Cortex of kidney (tissue), 1 donor: ENCODE measurements at places on chromosomes 2 and 18.

- DNase-seq = no peak
Measured at GRCh38 chr18:24055878-24056277, 41.3 kb downstream of the TTC39C start.

DNA sequence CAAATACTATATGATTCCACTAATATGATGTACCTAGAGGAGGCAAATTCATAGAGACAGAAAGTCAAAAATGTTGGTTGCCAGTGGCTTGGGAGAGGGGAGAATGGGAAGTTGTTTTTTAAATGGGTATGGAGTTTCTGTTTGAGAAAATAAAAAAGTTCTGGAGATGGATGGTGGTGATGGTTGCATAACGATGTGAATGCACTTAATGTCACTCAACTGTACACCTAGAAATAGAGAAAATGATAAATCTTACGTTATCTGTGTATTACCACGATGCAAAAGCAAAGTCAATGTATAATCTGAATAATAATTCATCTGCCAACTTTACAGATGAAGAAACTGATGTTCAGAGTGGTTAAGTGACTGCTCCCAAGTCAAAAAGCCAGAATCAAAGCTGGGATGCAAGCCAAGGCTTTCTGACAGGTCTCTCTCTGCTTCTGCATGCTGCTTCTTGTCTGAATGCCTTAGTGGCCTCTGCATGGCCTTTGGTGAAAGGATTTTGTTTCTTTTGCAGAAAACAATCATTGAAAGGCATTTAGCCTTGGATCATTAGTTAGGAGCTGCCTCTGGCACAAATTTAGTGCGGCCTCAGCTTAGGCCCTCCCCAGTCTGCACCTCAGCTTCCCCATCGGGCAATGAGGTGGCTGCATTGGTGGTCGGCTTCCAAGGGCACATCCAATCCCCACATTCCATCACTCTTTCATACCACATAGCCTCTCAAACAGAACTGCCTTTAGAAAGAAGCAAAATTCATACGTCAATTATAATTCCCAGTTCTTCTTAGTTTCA lies 46.5 kb upstream of the MYCN start:
- DNase-seq = no peak

GRCh38 chr2:11889101-11889850 lies 142.8 kb downstream of the LPIN1 start:
- no peak for DNase-seq

GRCh38 chr2:46915281-46915810 lies at the start of gene MCFD2:
MCFD2 (minus strand) TSS chr2:46915806; CDS start chr2:46909171, 6,635 bp downstream.
- DNase-seq = peak; percentile 21

- DNase-seq = no peak
Measured at GRCh38 chr18:45871431-45872084, 46.1 kb downstream of the SIGLEC15 start.

- DNase-seq = no peak
Measured at GRCh38 chr2:72754628-72755320, 71.1 kb downstream of the EXOC6B start.

DNA sequence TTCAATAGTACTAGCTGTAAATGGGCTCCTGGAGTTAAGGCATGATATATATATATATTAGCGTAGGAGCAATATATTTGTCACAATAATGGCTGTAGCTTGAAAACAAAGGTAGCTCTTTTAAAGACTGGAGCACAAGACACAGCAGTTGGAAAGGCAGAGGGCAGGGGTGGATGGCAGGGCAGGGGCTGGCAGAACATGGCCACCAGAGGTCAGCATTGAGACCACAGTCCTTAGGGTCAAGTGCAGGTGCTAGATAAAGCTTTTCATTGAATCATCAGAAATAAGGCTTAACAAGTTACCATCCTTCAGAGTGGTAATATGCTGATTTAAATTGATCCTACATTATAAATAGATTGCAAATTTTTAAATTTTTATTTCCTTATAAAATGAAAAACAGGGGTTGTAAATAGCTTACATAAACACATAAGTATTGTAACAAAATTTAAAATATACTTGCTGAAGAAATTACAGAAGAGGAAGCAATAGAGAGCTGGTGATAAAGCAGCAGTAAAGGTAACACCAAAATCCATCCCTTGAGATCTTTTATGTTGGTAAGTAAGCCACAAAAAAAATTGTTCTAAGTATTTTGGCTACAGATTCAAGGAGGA lies 161.2 kb upstream of the PIEZO2 start:
- DNase-seq = no peak

DNA sequence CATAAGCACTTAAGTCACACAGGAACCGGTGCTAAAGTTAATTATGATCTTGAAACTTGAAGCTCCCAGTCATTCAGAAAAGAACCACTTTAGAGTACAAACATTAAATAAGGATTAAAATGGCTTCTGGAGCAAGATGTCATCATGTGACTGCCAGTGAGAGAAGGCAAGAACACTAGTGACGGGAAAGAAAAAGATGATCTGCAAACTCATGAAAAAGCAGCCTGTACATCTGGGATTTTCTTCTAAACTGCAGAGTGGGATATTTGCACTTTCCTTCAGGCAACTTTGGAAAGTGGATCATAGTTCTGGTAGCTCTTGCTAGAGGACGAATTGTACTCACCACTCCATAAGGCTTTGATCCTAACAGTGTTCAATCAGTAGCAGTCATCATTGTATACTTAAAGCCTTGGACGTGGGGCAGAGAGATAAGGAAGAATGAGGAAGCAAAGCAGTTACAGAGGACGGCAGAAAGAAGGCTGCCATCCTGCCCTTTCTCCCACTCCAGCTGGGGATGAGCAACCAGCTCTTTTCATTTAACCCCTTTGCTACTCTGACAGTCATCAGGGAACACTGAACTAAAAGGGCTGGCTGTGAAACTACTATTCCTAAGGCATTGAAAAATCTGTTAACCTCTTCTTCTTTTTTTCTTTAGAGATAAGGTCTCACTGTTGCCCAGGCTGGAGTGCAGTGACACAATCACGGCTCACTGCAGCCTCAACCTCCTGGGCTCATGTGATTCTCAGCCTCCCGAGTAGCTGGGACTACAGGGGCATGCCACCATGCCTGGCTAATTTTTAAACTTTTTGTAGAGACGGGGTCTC lies 18.1 kb downstream of the ABHD3 start:
- no peak for DNase-seq

DNA sequence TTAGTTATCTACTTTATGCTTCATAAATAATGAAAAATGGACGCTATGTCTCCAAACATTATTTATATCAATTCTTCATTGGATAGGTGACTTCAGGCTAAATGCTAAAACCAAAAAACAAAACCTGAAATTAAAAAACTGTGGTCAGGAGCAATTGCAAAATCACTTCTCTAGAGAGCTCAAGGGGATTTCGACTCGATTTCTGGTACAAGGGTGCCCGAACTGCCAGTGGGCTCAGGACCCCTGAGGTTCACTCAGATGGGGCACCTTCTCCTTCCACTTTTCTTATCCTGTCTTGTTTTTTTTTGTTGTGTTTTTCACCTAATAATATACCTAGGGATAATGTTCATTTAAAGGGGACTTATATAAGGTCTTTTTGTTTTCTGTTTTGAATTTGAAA lies 65.8 kb upstream of the CELF4 start:
- DNase-seq = no peak

DNA sequence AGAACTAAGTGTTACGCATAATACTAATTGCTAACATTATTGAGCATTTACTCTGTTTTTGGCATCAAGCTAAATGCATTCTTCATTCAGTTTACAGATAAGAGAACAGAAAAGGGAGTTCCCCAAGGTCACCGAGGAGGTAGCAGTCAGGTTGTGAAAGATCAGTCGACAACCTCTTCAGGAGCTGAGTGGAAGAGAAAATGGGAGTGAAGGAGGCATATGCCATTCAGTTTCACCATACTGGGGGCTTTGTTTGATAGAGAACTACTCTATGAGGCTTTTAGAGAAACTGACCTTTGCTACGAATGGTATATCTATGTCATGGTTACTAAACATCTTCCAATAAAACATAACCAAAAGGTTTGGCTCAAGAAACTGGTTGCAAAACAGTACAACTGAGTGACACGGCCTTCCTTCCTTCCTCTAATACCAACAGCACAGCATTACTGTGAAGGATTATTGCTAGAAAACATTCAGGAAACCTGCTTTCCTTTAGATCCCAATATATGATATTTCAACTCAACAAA lies 112.1 kb downstream of the RBMS1 start:
- no peak for DNase-seq

DNA sequence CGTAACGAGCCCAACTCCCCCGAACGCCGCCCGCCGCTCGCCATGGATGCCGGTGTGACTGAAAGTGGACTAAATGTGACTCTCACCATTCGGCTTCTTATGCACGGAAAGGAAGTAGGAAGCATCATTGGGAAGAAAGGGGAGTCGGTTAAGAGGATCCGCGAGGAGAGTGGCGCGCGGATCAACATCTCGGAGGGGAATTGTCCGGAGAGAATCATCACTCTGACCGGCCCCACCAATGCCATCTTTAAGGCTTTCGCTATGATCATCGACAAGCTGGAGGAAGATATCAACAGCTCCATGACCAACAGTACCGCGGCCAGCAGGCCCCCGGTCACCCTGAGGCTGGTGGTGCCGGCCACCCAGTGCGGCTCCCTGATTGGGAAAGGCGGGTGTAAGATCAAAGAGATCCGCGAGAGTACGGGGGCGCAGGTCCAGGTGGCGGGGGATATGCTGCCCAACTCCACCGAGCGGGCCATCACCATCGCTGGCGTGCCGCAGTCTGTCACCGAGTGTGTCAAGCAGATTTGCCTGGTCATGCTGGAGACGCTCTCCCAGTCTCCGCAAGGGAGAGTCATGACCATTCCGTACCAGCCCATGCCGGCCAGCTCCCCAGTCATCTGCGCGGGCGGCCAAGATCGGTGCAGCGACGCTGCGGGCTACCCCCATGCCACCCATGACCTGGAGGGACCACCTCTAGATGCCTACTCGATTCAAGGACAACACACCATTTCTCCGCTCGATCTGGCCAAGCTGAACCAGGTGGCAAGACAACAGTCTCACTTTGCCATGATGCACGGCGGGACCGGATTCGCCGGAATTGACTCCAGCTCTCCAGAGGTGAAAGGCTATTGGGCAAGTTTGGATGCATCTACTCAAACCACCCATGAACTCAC lies 673 bp downstream of the PCBP1 start:
- DNase-seq = no peak

GRCh38 chr18:10482985-10483949 lies 28.8 kb downstream of the APCDD1 start:
- DNase-seq = no peak

DNA sequence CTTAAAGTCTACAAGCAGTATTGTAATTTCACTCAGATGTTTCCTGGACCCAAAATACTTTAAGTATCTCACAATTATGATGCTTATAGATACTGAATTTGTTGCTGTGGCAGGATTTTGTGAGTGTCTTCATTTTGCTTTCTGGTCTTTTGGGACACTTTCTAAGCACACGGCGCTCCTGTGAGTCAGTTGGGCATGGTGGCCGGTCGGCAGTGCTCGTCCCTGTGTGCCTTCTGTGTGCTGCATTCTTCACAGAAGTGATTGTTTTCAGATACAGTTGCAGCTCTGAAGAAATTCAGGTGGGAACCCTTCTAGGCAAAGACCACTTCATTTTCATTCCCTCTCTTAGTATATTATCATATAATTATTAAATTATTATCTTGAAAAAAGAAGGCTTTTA lies 273.3 kb downstream of the ZNF407 start:
- DNase-seq = no peak

DNA sequence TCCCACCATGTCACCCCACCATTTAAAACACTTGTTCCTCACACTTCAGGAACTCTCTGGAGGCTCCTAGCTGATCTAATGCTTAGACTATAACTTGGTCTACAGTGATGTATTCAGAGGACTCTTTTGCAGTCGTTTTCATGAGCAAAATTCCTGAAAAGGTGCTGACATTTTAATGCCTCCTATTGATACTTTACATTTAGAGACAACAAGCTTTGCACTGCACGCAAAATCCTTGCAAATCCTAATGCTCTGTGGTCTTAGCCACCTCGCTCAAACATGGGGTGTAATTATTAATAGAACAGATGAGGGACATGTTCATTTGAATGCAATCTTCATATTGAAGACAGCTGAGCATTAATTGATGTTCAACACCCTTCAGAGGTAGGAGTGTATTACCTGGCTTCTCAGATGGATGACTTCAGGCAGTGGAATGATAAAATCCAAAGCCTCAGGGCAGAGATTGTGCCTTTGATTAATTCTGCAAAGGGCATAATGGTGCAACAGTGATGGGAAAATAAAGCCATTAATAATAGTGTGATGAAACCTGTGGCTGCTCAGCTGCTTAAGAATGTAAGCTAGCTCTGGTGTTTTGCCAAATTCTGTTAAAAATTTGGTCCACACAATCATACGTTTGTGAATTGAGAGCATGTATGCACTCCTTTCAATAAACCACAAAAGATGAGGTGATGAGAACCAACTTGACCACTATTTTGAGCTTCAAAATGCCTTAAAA lies 5.4 kb downstream of the CTAGE1 start:
- DNase-seq = no peak

- DNase-seq = no peak
Measured at GRCh38 chr2:55009277-55010060, 40.8 kb downstream of the RTN4 start.

GRCh38 chr18:711657-712400 lies 601 bp downstream of the ENOSF1 start:
- DNase-seq = no peak
